ENCODE measurements at places on chromosomes 7 and 10.

DNA sequence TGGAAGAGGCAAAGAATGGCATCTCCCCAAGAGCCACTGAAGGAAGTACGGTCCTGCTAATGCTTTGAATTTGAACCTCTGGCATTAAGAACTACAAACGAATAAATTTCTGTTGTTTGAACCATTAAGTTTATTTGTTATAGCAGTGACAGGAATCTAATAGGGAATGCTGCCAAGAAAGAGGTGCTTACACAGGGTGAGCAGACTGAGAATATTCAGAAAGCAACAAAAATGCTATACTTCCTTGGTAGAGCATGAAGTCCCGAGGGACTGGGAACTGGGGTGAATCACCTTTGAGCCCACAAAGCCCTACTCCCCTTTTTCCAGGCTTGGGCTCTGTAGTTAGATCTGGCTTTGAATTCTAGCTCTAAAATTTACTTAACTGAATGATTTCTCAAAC is 45.0 kb downstream of the PANK1 start:
- H3K36me3 ChIP-seq: peaks cover 6% of the 10 kb centered on the region
- DNase-seq: no peak
- no peak overlapping the region for H3K27ac ChIP-seq
- H3K4me3 ChIP-seq: no peak overlapping the region
- H3K27me3 ChIP-seq: no peaks in the 10 kb centered on the region
- peaks cover 14% of the 10 kb centered on the region for H3K4me1 ChIP-seq

- no peaks in the 10 kb centered on the region for H3K36me3 ChIP-seq
- DNase-seq: no peak
- no peak overlapping the region for H3K4me3 ChIP-seq
- H3K27me3 ChIP-seq: peaks cover 8% of the 10 kb centered on the region
Measured at GRCh38 chr10:103814105-103814504, 41.3 kb downstream of the SH3PXD2A start.

DNA sequence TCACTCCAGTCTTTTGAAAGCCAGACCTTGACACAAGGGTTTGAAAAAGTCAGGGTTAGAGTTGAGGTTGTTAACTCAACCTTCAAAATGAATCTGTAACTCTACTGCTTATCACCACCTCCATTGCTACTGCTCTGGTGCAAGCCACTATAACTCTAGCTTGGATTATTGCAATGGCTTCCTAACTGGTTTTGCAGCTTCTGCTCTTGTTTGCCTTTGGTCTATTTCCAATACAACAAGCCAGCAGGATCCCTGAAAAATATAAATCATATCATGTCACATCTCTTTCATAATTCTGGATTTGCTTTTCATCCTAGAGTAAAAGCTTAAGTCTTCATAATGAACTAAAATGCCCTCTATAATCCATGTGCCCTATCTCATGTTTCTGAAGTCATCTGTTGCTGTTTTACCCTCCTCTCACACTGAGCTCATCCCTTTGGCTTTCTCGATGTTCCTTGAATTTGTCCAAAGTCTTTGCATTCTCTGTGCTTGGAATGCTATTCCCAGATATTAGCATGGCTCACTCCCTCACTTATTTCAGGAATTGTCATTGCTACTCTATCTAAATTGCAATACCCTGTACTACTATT is 10.9 kb downstream of the TAS2R60 start:
- DNase-seq: no peak
- no peaks in the 10 kb centered on the region for H3K36me3 ChIP-seq
- H3K4me3 ChIP-seq: no peak overlapping the region
- peaks cover 13% of the 10 kb centered on the region for H3K4me1 ChIP-seq

DNA sequence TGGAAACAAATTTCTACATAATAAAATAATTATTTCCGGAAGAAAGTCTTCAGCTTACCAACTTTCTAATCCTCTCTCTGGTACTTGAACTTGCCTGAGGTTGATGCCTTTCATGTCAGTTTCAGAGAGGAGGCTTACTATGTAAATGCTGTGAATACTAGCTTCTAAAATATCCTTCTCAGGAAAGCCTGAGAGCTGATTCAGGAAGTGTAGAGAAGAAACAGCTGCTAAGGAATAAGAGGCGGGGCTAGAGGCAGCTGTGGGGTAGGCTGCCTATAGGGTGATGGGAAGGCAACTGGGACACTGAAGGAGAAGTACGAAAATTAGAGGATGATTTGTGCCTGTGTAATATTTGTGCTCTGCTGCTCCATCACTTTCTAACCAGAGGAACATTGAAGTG is 69.3 kb downstream of the AVL9 start:
- H3K27ac ChIP-seq: no peak overlapping the region
- H3K27me3 ChIP-seq: no peaks in the 10 kb centered on the region
- DNase-seq: no peak
- H3K4me1 ChIP-seq: peaks cover 15% of the 10 kb centered on the region
- H3K4me3 ChIP-seq: no peak overlapping the region
- H3K36me3 ChIP-seq: peaks cover 6% of the 10 kb centered on the region

- peaks cover 70% of the 10 kb centered on the region for H3K36me3 ChIP-seq
- no peak overlapping the region for H3K4me3 ChIP-seq
- no peak for DNase-seq
Measured at GRCh38 chr7:134941185-134941900, 45.0 kb upstream of the AGBL3 start.

GRCh38 chr10:124250506-124250905 is 157.1 kb upstream of the CHST15 start:
- peaks cover 21% of the 10 kb centered on the region for H3K27me3 ChIP-seq
- no peak overlapping the region for H3K27ac ChIP-seq
- peaks cover 1% of the 10 kb centered on the region for H3K36me3 ChIP-seq
- no peaks in the 10 kb centered on the region for H3K4me1 ChIP-seq

DNA sequence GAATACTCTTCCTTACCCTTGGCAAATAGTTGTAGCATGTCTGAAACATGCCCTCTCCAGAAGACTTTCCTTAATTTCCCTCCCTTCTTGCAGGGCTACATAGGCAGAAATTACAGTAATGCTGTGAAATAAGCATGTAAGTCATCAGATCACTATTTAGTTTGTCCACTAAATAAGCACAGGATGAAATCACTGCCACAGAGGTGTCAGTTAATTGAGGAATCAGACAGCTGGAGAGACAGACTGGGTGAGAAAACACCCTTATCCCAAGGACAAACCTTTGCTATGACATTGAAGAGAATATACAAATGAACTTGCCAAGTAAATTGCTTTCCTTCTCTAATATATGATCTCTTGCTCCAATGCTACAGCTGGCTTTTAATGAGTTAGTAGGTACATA is 129.3 kb downstream of the CHRM2 start:
- peaks cover 47% of the 10 kb centered on the region for H3K4me1 ChIP-seq
- H3K27ac ChIP-seq: peak overlapping the region; percentile 83
- H3K27me3 ChIP-seq: no peaks in the 10 kb centered on the region

DNA sequence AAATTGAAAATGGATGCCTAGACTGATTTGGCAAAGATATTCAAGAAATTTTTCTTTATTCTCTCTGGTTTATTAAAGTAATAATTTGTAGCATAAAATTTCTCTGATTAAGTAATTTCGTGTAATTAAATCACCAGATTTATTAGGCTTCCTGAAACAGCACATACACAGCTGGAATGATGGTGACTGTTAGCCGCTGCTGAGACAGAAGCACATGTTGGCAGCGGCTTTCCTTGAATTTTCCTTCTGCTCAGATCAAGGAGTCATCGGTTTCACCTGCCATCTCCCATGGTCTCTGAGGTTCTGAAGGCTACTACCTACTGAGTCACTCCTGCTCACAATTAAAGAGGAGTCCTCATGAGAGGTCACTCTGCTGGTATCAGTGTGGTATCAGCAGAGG is 101.5 kb downstream of the GFRA1 start:
- no peak overlapping the region for H3K4me3 ChIP-seq
- no peaks in the 10 kb centered on the region for H3K27me3 ChIP-seq
- no peaks in the 10 kb centered on the region for H3K36me3 ChIP-seq

GRCh38 chr7:134845461-134845860 is 66.0 kb downstream of the CALD1 start:
- H3K27ac ChIP-seq: peak overlapping the region; percentile 89
- H3K4me1 ChIP-seq: peaks cover 91% of the 10 kb centered on the region
- DNase-seq: no peak
- H3K4me3 ChIP-seq: peak overlapping the region; percentile 4
- peaks cover 54% of the 10 kb centered on the region for H3K36me3 ChIP-seq
- H3K27me3 ChIP-seq: no peaks in the 10 kb centered on the region

- H3K4me1 ChIP-seq: peaks cover 26% of the 10 kb centered on the region
- H3K4me3 ChIP-seq: no peak overlapping the region
- DNase-seq: no peak
- H3K36me3 ChIP-seq: peaks cover 2% of the 10 kb centered on the region
Measured at GRCh38 chr10:97611473-97611872, 21.8 kb downstream of the MORN4 start.

DNA sequence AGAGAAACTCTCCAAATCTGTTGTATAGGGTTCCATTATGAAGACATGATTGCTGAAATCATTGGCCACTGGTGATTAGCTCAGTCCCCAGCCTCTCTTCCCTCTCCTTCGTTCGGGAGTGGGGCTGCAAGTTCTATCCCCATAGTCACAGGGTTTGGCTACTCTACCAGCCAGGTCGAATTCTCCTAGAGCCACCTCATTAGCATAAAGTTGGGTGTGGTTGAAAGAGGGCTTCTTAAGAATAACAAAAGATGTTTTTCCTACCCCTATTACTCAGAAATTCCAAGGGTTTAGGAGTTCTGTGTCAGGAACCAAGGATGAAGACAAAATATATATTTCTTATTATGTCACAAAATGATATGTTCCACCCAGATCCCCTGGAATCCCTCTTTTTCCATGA is 166.2 kb upstream of the YAE1 start:
- no peak overlapping the region for H3K27ac ChIP-seq
- H3K36me3 ChIP-seq: no peaks in the 10 kb centered on the region
- H3K4me3 ChIP-seq: no peak overlapping the region
- peaks cover 14% of the 10 kb centered on the region for H3K27me3 ChIP-seq
- DNase-seq: no peak

- no peaks in the 10 kb centered on the region for H3K27me3 ChIP-seq
- peaks cover 13% of the 10 kb centered on the region for H3K4me1 ChIP-seq
- H3K4me3 ChIP-seq: peak overlapping the region; percentile 39
- H3K36me3 ChIP-seq: no peaks in the 10 kb centered on the region
Measured at GRCh38 chr10:30671026-30671616, 41.6 kb upstream of the LYZL2 start.

GRCh38 chr10:114420811-114421485 is 16.6 kb upstream of the AFAP1L2 start:
- H3K4me3 ChIP-seq: no peak overlapping the region
- H3K27ac ChIP-seq: no peak overlapping the region
- H3K36me3 ChIP-seq: no peaks in the 10 kb centered on the region
- DNase-seq: no peak
- H3K4me1 ChIP-seq: peaks cover 3% of the 10 kb centered on the region
- no peaks in the 10 kb centered on the region for H3K27me3 ChIP-seq

DNA sequence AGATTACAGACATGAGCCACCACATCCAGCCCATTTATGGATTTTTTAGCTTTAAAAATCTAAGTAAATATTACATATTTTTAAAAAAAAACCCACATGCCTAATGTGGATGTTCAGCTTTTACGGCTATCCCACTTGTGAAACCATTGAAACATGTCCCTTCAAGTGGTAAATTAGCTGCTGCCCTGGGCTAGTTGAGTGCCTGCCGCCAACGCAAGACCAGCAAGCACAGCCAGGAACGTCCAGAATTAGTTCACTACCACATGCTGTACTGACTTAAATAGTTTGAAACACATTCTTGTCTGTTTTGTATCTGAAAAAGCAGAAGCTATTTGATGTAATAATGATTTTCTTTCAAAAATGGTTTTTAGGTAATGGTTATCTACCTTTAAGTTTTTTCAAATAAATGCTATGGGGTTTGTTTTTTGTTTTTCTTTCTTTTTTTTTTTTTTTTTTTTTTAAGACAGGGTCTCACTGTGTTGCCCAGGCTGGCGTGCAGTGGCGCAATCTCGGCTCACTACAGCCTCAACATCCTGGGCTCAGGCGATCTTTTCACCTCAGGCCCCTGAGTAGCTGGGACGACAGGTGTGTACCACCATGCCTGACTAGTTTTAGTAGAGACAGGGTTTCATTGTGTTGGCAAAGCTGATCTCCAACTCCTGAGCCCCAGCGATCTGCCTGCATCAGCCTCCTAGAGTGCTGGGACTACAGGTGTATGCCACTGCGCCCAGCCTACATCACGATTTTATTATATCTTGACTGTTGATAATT is 57.0 kb downstream of the KLRG2 start:
- no peak overlapping the region for H3K27ac ChIP-seq
- H3K36me3 ChIP-seq: peaks cover 16% of the 10 kb centered on the region
- DNase-seq: no peak
- no peaks in the 10 kb centered on the region for H3K27me3 ChIP-seq

DNA sequence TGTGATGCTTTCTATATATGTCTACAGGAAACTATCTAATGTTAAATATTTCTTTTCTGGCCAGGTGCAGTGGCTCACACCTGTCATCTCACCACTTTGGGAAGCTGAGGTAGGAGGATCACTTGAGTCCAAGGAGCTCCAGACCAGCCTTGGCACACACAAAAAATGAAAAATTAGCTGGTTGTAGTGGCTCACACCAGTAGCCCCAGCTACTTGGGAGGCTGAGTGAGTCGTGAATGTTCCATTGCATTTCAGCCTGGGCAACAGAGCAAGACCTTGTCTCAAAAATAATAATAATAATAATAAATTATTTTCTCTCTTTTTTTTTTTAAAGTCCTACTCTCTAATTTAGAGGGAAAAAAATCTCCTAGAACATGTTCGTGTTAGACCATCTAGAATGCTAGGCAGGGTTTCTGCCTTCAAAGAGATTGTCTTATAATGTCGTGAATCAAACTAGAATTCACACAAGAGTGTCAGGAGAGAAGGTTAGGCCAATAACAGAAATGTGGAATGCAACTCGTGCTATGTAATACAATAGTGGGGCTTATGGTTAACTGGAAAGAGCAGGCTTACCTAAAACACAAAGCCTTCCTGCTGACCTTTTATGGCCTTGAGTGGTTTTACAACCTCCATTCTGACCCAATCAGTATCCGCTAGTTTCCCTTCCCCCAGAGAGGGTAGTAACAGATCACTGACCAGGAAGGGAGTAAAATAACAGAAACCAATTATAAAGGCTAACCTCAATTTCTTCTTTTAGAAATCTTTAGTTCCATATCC is 46.3 kb downstream of the MYOF start:
- H3K27ac ChIP-seq: peak overlapping the region; percentile 100
- no peaks in the 10 kb centered on the region for H3K27me3 ChIP-seq
- peaks cover 11% of the 10 kb centered on the region for H3K36me3 ChIP-seq
- H3K4me3 ChIP-seq: peak overlapping the region; percentile 51

GRCh38 chr10:32347363-32348022 is 535 bp upstream of the EPC1 start:
- no peaks in the 10 kb centered on the region for H3K27me3 ChIP-seq
- H3K36me3 ChIP-seq: no peaks in the 10 kb centered on the region
- peaks cover 37% of the 10 kb centered on the region for H3K4me1 ChIP-seq
- peak overlapping the region; percentile 79 for H3K27ac ChIP-seq
- DNase-seq: no peak
